ENCODE measurements at places on chromosomes 4 and X.
A peak's percentile ranks its signal among the peaks of the same experiment; 100 is the strongest.

DNA sequence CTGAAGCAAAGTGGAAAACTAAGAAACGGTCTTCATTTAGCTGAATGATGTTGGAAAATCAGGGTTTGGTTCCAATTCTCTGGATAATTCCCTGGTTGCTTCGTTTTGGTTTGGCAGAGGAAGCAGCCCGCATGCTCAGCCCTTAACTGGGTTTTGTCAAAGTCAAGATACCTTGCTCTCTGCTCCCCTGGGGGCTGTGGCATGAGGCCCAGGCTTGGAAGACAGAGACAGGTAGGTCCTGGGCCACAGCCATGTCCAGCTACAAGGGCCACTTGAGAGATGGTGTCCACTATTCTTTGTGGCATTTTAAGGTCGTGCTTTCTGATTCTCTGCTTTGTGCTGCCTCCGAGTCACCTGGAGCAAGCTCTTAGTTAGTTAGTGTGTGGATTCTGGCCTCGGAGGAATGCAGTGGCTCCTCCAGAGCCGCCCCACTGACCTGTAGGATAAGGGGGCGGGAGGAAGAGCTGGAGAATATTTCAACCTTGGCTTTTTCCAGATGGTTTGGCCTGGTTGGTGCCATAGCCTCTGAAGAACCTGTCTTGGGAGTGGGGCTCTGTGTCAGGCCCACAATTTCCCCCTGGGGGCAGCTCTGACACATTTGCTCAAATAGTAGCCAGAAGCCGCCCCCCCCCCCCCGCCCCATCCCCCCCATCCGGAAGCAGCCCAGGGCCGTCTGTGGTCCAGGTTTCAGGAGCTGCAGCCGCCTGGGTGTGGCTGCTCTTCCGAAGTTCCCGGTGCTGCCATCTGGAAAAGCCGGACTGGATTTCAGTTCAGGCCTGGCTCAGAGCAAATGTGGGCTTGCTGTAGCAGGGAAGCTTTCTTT, 147.1 kb downstream of the NHS start:
- peak; percentile 50 for DNase-seq

- DNase-seq, result peak; percentile 26
Observed at GRCh38 chr4:129545599-129546278, 449.8 kb downstream of the C4orf33 start.

DNA sequence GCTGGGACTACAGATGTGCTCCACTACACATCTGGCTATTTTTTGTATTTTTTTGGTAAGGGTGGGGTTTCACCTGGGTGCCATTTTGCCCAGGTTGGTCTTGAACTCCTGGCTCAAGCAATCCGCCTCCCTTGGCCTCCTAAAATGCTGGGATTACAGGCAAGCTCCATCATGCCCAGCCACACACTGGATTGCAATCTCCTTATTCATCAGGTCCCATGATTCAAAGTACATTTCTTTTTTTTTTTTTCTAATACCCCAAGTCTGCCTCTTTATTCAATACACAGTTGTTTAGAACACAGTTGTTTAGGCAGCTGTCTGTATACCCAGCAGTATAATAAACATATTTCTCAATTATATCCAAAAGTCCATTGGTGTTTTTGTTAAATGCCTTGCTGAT, 130.3 kb upstream of the ARSJ start:
- DNase-seq, result no peak

GRCh38 chr4:136562834-136563233, 969.5 kb downstream of the PCDH18 start:
- DNase-seq, result peak; percentile 67

DNA sequence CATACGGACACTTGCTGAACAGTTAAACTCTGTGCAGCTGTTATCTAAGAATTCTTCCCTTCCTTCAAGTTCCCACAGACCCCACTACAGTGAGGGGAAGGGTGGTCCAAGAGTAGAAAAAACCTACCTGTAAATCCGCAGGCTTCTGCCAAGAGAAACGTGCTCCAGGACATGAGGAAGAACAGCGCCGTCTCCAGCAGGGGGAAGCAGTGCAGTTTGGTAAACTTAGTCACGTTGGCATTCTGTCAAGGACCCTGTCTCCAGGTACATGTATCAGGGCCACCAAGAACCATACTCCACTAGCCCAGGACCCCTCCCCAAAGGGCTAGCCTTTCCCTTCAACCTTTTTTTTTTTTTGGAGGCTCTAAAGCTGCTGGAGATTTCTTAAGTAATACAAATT, 79.9 kb downstream of the CHST7 start:
- no peak for DNase-seq

Measured in fibroblast of skin of right biceps (primary cell).